ENCODE measurements at places on chromosomes 13 and 19.

DNA sequence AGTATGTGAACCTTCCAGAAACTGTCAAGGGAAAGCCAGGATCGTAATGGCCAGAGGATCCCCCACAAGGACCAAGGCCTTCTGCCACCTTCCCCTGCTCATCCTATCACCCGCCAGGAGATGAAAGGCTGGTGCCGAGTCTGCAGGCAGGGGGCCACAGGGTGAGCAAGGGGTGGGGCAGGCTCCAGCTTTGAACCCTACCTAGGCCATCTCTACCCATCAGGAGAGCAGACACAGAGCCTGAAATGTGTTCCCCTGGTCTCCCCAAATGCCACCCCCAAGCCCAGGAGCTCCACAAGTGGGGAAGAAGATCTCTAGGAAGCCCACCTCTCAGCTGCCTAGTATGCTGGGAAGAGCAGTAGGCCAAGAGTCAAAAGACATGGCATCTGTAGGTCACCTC lies 95.1 kb downstream of the KCTD15 start:
- DNase-seq = no peak

DNA sequence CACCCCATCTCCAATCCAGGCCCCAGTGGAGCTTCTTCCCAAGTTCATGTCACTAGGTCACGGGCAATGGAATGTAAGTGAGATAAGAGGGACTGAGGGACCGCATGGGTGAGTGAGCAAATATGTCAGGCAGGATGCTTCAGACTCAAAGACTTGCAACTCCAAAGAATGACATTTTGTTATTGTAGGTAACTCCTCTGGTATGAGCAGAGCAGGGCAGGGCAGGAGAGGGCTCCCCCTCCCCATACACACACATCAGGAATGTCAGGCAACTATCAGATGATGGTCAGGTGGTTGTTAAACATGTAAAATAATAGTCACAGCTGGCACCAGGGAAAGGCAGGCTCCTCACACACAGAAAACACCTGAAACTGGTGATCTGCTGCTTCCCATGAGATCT lies 10.6 kb downstream of the ERVV-2 start:
- no peak for DNase-seq

GRCh38 chr13:51923983-51924539 lies 62.3 kb downstream of the CCDC70 start:
- DNase-seq = no peak

DNA sequence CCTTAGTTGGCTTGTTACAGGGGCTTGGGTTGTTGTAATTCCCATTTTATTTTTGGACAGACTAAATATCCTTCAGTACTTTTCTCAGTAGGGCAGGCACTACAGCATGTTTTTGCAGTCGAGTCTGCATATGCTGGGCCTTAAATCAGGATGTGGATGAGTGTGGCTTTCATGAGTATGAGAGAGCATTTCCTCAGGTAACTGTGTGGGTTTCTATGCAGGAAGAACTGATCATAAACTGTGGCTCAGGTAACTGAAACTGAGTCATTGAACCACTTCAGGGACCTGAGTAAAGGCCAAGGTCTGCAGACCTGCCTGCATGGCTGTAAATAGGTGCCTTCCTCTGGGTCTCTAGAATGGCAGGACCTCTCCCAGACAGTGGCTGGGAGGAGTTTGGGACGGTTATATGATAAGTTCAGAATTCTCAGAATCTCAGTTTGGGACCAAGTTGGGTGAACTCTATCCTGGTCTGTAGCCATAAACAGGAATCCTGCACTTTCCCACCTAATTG lies 112.1 kb downstream of the ZNF737 start:
- no peak for DNase-seq

DNA sequence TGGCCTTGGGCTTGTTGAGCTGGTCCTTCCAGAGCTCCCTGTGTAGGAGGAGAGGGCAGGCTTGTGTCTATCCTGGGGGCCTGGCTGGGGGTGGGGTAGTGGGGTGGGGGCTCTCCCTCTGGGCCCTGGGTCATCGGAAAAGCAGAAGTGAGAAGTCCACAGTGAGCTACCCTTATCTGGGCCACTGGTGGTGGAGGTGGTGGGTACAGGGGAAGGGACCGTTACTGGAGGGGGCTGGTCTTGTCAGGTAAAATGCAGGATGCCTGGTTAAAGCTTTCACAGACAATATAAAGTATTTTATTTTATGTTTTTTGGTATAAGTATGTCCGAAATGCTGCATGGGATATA lies 342 bp upstream of the SIGLEC10 start:
- DNase-seq = no peak

GRCh38 chr19:40270362-40271089 lies 14.6 kb downstream of the AKT2 start:
- no peak for DNase-seq

DNA sequence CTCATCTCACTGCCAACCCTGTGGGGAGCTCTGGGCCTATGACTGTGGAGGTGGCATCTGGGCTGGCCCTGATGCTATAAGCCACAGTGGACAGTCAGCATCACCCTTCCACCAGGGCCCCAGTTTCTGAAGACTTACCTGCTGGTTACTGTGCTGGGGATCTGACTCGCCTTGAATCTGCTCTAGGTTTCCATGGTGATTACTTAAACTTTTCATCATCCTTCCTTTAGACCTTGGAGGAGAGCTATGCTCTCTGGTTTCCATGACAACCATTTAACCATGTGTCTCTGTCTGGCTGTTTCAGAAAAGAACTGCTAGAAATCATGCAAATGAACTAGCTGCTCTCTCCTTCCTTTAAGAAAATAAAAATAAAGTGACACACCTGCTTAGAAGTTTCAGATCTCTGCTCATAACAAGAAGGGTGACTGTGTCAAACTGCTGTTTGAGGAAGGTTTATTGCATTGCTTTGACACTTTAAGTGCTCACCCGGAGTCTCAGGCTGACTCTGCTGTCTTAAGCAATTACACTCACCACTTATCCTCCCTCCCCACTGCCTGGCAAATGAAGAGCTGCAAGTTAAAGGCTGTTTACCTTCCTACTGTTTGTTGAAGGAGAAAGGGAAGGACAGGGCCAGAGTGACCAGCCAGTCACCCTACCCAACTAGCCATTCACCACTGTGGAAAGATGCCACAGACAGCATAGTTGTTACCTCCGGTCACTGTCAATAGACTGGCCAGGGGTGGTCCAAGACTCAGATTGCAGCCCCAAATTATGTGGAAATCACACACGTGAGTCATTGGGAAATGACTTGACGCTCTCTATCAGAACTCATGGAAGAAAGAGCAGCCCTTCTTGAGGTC lies 87.6 kb downstream of the HSPH1 start:
- DNase-seq = no peak

- DNase-seq = no peak
Measured at GRCh38 chr19:45469945-45470761, 2.4 kb downstream of the FOSB start.

GRCh38 chr19:47348819-47349795 lies at the start of gene DHX34:
Gene DHX34, plus strand, starts transcription at chr19:47349315. Its CDS starts 3,716 bp downstream, at chr19:47353031.
- DNase-seq = peak; percentile 98

DNA sequence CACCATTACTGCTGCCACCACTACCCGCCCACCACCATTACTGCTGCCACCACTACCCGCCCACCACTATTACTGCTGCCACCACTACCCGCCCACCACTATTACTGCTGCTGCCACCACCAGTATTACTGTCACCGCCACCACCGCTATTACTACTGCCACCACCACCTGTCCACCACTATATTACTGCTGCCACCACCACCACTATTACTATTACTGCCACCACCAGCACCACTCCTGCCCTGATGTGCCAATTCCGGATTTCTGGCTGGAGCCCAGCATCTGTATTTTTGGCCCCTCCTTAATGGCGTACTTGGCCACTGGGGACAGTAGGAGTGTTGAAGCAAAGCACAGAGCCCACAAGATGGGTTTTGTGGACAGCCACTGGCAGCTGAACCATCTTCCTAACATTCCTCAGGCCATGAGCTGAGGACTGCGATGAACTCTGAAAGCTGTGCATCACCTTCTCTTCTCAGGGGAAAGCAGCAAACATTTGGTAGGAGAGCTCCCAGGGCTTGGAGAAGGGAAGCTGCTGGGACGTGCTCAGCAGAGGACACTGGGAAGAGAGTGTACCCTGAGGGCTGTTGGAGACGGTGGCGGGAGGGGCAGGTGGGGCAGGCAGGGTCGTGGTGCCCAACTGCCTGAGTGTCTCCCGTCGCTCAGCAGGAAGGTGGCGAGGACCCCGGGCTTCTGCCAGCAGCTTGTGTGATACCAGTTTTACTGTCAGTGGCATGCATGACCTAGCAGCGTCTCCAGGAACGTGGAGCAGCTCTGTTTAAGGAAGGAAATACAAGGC lies 23.0 kb downstream of the CUL4A start:
- DNase-seq = no peak

- no peak for DNase-seq
Measured at GRCh38 chr19:10748927-10749434, 31.1 kb downstream of the DNM2 start.

GRCh38 chr13:107900775-107901174 lies 314.6 kb downstream of the LIG4 start:
- no peak for DNase-seq

GRCh38 chr13:102763741-102764140 lies 9.8 kb downstream of the TEX30 start:
- DNase-seq = no peak

GRCh38 chr13:113962975-113963374 lies 10.9 kb downstream of the C13orf46 start:
- DNase-seq = no peak

GRCh38 chr13:33252135-33252534 lies 33.4 kb downstream of the STARD13 start:
- DNase-seq = no peak

DNA sequence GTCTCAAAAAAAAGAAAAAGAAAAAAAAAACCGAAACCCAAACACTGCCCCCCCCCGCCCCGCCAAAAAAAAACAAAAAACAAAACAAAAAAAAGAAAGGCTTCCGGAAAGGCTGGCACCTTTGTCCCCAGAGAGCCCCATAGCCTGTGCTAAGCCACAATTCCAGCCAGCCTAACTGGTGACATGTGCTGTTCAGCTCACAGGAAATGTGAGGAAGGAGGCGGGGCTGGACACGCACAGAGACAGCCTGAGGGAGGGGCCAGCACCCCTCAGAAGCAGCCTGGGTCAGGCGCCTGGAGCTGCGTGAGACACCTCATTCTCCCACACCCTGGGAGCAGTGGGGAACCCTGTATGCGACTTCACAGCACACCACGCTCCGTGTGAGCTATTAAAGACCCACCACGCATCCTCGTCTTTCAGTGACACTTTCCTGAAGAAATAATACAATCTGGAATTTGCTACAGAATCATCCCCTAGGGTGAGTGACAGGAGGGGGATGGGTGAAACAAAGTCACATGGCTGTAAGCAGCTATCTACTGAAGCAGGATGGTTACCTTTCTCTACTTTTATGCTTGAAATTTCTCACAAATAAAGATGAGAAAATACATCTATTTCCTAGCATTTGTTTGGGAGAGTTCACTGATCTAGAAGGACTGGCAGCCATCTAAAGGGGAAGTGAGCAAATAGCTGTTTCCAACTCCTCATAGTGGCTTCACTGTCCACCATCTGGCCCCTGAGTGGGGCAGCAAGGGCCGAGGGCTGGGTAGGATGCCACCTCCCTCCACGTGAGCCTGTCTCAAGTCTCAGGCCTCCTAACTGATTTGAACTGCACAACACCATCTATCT lies 12.3 kb upstream of the SLC35E1 start:
- peak; percentile 80 for DNase-seq

GRCh38 chr19:42038666-42039065 lies 31.3 kb downstream of the GRIK5 start:
- no peak for DNase-seq

DNA sequence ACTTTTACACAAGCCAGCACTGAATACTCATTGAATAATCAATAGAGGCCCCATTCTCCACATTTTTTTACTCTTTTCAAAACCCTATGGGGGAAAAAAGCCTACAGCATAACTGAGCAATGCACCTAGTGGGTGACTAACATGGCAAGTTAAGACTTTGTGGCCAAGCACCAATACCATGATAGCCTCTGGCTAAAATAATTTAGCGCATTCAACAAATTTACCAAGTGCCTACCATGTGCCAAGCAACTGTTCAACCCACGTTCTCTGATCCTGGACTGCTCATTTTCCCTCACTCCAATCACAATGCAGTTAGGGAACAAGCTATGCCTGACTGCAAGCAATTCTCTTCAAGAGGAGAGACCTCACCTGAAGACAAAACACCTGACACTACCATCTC lies 3.0 kb downstream of the ANKRD10 start:
- no peak for DNase-seq

DNA sequence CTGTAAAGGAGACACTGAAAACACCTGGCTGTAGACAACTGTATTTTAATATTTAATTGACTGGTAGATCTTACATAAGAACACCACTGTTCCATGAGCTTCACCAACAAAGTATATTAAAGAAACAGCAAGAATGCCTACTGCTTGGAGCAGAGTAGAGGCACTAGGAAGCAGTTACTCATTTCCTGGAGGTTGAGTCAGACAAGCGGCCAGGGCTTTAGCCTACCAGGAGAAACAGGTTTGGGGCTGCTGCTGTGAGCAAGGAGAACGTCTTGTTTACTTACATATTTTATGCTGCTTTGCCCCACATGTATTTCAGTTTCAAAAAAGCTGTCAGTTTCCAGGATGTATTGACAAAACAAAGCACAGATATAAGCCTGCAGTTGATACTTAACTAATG lies 33.4 kb downstream of the ALG5 start:
- no peak for DNase-seq

GRCh38 chr13:93499991-93500390 lies 273.4 kb downstream of the GPC6 start:
- no peak for DNase-seq

DNA sequence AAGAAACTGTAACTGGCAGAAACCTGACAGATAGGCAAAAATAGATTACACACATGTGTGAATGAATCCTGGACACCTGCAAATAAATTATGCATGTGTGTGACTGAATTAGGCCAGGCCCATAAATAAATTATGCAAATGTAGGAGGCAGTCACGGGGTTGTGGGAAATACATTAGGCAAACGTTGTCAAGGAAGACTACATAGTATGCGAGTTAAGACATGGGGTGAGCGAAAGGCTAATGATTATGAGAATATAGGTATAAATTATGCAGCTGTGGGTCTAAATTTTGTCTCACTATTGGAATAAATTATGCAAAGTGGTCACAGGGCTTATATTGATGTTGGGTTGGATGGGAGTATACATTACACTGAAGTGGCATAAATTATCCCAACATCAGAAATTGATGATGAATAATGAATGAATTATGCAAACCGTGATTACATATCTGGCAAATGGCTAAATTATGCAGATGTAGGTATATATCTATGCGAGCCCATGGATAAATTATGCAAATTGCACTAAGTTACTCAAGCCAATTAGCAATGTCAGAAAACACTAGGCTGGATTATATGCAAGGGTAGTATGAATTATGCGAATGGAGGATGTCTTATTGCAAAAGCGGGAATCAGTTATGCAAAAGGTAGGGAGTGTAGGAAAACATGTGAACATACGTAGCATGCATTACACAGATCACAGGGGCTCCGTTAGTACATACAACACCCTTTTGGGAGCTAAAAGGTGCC lies 6.8 kb downstream of the SLC8A2 start:
- no peak for DNase-seq

GRCh38 chr13:28349371-28349770 lies 145.6 kb downstream of the FLT1 start:
- no peak for DNase-seq

Data from activated T-helper 1 cell treated with Interleukin-2 at 50 U/mL for 16 hours (primary cell).